ENCODE measurements at places on chromosomes 1 and 21.

DNA sequence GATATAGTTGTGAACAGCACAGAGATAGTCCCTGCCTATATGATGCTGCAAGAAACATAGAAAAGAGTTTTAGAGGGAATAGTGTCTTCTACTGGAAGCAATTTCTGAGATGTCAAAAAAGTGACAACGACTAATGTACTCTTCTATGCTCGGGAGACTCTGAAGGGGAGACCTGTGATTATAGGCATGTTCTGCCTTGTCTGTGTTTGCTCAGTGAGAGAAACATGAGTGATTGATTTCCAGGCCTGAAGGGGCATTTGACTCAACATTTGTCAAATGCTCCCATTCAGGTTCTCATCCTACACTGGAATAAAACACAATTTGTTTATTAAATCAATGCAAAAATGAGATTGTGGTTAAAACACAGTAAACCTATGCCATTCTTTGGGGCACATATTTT, 131.8 kb downstream of the CTH start:
- DNase-seq, result no peak

DNA sequence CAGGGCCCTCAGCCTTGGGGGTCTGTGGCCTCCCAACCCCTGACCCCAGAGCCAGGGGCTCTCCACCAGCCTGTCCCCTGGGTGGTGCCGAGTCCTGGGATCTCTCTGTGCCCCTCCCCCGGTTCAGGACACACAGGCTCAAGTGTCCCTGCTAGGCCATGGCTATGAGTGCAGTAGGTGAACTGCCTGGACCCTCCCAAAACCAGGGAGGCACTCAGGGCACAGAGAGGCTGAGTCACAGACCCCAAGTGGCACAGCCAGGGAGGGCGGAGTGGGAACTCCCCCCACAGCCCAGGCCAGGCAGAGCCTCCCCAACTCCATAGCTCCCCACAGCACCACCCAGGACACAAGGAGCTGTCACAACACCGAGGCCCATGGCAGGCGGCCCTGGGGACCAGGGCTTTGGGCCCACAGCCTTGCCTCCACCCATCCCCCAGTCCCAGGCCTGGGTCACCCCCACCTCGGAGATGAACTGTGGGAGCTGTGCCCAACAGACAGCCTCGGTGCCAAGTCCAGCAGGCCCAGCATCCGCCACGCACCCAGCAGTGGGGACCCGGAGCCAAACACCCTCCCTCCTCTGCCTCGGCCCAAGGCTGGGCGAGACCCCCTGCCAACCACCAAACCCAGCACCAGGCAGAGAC, 3.2 kb downstream of the DVL1 start:
- DNase-seq, result no peak

GRCh38 chr1:159826441-159827101, at the start of gene SLAMF8:
Gene SLAMF8 (plus strand): TSS chr1:159826873. CDS start chr1:159826899, 26 bp downstream.
- DNase-seq, result peak; percentile 61

- DNase-seq, result peak; percentile 47
Measured at GRCh38 chr1:11648732-11649158, 5.5 kb downstream of the FBXO2 start.

- DNase-seq, result no peak
Measured at GRCh38 chr1:229431284-229432115, 2.4 kb downstream of the ACTA1 start.

- DNase-seq, result no peak
Measured at GRCh38 chr1:7893529-7894180, 40.8 kb upstream of the UTS2 start.

- no peak for DNase-seq
Measured at GRCh38 chr1:245235156-245235555, 80.4 kb downstream of the KIF26B start.

GRCh38 chr1:9596415-9597123, 7.9 kb downstream of the TMEM201 start:
- no peak for DNase-seq

DNA sequence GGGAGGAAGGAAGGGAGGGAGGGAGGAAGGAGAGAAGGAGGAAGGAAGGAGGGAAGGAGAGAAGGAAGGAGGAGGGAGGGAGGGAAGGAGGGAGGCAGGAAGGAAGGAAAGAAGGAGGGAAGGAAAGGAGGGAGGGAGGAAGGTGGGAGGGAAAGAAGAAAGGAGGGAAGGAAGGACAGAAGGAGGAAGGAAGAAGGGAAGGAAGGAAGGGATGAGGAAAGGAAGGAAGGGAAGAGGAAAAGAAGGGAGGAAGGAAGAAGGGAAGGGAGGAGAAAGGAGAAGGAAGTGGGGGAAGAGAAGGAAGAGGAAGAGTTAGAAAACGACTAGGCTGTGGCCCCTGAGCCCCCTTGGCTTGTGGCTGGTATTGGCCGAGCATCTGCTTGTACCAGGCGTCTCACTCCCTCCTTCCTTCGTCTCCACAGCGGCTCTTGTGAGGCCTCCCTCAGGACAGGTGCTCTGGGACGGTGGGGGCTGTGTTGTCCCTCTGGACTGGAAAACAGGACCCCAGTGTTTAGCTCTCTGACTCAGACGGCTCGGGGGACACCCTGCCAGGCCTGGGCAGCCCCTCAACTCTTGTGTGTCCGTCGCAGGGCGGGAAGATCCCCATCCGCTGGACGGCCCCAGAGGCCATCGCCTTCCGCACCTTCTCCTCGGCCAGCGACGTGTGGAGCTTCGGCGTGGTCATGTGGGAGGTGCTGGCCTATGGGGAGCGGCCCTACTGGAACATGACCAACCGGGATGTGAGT, 36.2 kb upstream of the C1QA start:
- DNase-seq, result no peak

DNA sequence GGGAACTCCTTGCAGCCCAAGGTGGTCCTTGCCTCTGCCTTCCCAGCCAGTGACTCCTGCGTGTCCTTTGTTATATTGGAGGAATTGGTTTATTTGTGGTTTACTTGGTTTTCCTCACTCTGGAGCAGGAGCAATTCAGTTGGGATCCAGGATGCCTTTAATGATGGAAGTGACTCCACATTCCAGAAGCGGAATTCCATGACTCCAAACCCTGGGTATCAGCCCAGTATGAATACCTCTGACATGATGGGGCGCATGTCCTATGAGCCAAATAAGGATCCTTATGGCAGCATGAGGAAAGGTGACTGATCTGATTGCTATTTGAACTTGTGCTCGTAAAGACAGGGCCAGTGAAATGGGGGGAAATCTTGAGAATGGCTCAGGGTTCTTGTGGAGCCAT, 15.1 kb upstream of the PIGV start:
- no peak for DNase-seq

GRCh38 chr21:34834290-34834689, 165.5 kb downstream of the CLIC6 start:
- no peak for DNase-seq

DNA sequence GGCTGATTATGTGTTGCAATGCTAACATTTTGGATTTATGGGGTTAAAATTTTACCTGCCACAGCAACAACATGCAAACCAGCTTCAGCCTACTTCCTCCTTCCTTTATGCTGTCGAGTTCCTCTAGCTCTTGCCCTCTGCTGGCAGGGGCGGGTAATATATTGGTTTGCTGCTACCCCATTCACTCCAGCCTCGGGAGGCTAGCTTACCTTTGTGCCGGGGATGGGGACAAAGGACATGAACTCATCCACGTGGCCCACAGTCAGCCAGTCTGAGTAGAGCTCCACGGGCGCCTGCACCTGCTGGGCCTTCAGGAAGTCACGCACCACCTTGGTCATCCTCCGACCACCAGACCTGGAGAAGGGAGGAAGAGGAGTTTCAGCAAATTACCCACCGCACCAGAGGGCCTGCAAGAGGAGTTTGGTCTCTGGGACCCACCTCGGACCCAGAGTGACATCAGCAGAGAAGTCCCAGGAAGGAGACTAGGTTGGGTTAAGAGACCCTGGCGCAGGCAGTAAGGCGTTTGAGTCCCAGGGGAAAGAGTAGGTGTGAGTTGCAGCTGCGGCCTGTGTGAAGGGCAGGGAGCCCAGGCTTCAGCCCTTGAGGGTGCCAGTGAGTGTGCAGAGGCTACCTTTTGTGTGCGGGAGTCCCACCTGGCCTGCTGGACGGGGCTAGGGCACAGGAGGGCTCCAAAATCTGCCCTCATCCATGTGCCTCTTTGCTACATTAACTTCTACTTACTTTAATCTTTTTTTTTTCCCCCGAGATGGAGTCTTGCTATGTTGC, 21.8 kb upstream of the SDHB start:
- peak; percentile 22 for DNase-seq

- no peak for DNase-seq
Measured at GRCh38 chr1:47738560-47739182, 258.5 kb downstream of the TRABD2B start.

All from CD4-positive, alpha-beta T cell treated with Interleukin-1 beta for 1 hour (primary cell).